Tibial artery (tissue), 4 donors: ENCODE measurements at places on chromosomes 6 and 20.

GRCh38 chr6:12012038-12012557, at the start of gene HIVEP1:
Gene HIVEP1 (plus strand): TSS chr6:12012312. CDS start chr6:12015629, 3,317 bp downstream.
- no peak for DNase-seq

- DNase-seq = no peak
Measured at GRCh38 chr20:37407019-37407566, 61.2 kb downstream of the SRC start.

- no peak for DNase-seq
Measured at GRCh38 chr20:9040863-9041524, 27.9 kb upstream of the PLCB4 start.

DNA sequence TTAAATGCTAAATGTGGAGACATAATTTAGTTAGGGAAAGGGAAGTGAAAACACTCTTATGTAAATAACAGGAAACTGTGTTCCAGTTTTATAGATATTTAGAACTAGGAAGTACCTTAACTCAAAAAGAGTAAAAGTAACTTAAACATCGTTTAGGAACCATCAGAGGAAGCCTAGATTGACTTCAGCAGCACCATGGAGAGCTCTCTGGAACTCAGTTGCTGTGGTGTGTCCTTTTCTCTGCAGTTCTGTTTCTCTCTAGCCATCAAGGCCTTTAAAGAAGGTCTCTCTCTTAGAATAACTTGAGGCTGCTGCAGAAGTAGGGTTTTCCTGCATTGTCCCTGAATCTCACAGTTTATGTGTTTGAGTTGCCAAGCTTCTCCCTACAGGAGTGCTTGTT, 26.9 kb downstream of the CLVS2 start:
- DNase-seq = no peak

DNA sequence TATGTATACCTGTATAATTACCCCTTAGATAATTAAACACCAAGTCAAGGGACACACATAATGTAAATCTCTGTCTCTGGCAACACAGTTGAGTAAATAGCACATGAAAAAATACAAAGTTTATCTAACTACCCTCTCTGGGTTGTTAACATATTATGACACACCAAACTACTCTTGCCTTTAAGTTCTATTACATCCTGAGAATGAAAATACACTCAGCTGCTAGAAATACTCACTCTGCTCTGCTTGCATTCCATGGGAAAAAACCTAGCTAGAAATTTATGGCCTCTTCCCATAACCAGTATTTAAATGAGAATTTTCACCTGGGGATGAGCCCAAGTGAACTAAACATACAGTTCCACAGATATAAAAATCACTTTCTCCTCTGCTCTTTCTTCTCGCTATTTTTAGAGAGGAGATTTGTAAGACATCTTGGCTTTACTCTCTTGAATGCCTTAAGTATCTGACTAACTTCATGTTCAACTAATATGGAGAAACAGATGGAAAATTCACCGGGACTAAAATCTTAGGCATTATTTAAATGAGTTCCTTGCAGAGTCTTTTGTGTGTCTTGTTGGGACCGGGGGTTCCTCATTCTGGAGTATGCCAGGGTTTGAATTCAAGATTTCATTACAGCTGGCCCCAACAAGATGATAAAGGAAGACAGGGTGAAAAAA, 140.9 kb downstream of the GJA10 start:
- DNase-seq = no peak

GRCh38 chr6:108622641-108623298, 62.1 kb downstream of the FOXO3 start:
- peak; percentile 77 for DNase-seq

- DNase-seq = no peak
Measured at GRCh38 chr20:62925420-62926228, 681 bp downstream of the DIDO1 start.

DNA sequence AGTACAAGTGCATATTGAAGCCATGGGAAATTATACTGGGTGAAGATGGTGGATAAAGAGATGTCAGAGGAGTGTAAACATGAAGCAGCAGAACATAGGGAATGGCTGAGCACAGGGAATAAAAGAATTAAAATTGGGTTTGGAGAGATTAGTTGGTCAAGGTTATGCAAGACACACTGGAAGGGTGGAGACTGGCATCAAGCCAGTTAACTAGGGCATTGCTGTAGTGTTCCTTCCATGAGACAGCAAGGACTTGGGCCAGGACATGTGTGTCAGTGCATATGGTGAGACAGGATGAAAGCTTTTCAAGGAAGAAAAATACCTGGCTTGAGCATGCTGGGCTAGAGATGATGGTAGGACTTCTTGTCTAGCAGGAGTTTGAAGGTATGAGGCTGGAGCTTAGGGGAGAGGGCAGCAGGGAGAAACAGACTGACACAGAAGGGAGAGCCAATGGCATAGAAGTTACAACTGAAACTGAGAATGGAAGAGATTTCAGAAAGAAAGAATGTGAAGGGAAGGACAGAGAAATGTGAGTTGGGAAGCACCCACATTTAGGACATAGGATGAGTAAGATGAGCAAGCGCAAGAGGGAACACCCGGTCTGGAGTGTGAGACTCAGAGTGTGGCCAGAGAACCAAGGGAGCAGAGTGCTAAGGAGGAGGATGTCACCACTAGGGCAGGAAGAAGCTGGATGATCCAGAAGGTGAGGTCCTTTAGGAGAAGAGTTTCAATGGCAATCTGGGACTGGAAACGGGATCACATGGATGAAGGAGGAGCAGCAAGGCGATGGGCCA, 14.5 kb upstream of the TMEM170B start:
- no peak for DNase-seq

- DNase-seq = no peak
Measured at GRCh38 chr6:42104804-42105125, 37.7 kb downstream of the C6orf132 start.

- DNase-seq = no peak
Measured at GRCh38 chr20:61429458-61430227, 177.6 kb downstream of the CDH4 start.

GRCh38 chr20:36298061-36298460, 8.1 kb upstream of the DLGAP4 start:
- DNase-seq = no peak

DNA sequence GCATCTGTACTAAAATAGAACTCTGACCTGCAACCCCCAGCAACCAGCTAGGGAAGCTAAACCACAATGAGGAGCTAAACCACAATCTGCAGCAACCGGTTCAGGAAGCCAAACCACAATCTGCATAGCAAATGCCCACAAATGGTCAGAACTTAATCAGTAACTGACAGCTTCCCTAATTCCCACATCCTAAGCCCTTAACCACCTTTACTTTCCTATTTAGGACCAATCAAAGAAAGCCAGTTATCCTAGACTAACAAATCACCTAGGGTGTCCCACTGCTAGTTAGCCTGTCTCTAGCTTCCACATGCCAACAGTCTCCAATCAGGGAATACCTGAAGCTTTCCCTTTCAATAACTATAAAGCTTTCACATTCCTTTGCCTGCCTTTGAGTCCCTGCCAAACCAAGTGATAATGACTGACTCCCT, 424.6 kb upstream of the PTCHD4 start:
- DNase-seq = no peak

GRCh38 chr20:38748861-38749149, 545 bp downstream of the ACTR5 start:
- no peak for DNase-seq

DNA sequence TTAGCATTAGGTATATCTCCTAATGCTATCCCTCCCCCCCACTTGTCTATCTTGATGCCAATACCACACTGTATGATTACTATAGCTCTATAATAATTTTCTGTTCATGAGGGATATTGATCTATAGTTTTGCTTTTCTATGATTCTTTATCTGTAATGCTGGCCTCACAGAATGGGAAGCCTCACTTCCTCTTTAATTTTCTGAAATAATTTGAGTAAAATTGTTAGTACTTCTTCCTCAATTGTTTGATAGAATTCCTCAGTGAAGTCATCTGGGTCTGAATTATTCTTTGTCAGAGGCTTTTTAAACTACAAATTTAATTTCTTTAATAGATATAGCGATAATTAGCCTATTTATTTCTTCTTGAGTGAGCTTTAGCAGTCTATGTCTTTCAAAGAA, 31.2 kb downstream of the SIRPD start:
- no peak for DNase-seq

- no peak for DNase-seq
Measured at GRCh38 chr20:47680804-47681529, 104.3 kb downstream of the SULF2 start.

DNA sequence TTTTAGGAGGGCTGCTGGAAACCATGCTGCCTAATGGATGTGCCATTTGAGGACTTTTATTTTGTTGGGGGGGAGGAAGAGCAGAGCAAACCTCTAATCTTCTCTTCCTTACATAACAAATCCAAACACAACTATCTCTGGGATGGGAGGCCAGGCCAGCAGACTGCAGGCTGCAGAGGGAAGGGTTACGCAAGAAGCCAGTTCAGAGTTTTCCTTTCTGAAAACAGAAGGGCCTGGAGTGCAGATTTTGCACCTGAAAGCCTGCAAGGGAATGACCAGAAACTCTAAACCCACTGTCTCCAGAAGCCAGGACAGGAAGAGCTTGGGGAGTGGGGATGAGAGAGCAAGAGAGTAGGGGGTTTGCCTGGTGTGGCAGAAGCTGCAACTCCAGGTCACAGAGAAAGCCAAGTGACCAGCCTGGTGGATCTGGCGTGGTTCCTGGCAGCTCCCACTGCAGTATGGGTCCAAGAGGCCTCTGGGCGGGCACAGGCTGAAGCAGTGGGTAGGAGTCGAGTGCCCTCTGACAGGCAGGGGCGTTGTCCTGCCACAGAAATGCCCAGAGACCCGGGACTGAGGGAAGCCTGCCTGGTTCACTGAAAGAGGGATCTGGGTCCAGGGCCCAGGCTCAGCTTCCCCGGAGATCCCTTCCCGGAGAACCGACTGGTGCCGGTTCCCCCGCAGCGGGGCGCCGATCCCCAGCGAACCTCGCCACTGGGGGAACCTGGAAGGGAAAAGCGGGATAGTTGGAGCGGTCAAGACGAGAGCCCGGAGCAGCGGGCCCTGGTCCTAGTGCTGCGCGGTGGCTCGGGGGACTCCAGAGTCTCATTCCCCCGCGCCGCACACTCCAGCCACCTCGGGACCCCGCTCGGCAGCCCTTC, 6.7 kb downstream of the MAFB start:
- DNase-seq = no peak

DNA sequence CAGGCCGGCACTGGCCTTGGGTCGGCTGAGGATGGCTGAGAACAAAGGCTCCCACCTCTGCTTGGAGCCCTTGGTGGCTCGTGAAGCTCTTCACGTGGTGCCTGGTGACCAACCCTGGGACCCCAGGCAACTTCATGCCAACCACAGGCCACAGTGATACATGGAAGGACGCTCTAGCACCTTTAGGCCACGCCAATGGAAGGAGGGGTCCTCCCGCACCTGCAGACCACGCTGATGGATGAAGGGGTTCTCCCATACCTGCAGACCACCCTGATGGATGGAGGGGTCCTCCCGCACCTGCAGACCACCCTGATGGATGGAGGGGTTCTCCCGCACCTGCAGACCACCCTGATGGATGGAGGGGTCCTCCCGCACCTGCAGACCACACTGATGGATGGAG, 62.5 kb downstream of the ERMARD start:
- DNase-seq = no peak

DNA sequence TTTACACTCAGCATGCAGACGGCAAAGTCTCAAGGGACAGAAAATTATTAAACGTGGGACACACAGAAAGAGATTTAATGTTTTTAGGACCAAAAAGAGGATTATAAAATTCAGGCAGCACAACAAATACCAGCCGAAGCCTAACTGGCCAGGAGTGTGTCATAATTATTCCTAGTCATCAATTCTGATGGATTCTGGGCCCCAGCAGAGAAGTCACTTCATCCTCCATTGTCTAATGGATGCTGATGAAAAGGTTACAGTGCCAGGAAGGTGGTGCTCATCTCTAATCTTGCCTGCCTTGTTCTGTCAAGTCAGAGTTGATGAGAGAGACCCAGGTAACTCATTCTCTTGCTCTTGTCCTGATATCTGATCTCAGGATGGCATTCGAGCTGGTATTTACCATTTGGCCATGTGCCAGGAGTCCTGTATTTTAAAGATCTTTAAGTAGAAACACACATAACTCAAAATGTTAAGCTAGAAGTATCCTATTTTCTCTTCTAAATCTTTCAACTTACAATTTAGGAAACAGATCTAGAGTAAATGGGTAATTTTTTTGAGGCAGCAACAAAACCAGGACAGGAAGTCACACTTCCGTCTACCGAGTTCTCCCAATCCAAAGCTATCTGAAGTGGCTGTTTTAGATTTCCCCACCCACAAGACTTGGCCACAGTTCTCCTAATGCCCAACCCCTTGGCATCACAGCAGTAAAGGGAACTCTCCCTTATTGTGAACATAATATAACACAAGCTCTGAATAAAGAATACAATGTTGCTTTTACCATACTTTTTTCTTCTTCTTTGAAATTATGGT, 50.0 kb downstream of the ADAT2 start:
- DNase-seq = peak; percentile 71

DNA sequence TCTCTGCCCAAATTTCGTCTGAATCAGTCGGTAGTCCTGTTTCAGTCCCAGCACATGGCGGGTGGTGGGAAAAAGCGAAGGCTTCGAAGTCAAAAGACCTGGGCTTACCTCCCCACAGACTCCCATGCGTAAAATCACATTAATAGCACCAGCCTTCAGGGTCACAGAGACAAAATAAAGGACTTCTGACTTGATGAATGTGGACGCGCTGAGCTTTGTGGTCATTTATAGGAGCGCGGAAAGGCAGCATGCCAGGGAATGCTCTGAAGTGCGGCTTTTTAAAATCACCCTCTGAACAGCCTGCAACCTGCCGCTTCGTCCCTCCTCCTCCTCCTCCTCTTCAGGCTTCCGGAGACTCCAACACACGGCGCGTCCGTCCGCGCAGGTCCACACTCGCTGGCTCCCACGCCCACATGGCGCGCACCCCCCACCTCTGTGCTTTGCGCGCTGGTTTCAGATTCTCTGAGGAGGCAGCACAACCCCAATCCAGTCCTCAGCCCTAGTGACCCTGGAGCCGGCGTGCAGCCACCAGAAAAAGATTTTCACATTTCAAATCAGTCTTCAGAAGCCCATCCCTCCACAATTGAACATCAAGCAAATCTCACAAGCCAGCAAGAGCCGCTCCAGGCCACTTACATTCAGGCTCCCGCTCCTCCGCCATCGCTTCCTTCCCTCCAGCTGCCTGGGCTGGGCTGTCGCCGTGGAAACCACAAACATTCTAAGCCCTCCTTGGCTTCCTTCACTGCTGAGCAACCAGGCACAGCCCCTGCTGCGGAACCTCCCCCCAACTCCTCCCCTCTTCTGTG, at the start of gene C6orf118:
TSS of gene C6orf118 (minus strand) at position 680 of the 806 bp plus-strand sequence. CDS start at position 661, 19 bp downstream.
- no peak for DNase-seq

GRCh38 chr6:134797400-134798113, 152.3 kb downstream of the ALDH8A1 start:
- no peak for DNase-seq
